ENCODE measurements at places on chromosomes 16 and 17.

DNA sequence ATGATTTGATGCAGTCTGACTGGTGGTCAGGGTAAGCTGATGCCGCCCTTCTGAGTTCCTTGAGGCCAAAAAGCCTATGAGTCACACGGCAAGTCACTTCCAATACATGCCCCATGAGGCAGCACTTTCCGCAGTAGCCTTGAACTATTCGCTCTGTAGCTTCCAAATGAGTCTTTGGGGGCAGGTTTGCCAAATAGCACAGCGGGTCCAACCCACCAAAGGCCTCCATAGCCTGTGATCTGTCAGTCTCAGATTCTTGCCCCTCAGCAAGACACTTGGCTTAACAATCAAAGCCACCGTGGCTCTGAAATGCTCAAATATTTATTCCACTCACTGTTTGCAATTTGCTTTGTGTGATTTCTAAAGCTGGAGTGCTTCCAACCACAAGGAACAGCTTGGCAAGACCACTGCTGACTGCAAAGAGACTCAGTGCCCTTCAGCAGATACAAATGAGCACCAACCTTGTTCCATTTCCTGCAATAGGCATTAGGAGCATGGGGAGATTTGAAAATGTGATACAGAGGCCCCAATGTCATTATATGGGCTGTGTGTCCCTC, 45.4 kb downstream of the CLEC19A start:
- DNase-seq: no peak

DNA sequence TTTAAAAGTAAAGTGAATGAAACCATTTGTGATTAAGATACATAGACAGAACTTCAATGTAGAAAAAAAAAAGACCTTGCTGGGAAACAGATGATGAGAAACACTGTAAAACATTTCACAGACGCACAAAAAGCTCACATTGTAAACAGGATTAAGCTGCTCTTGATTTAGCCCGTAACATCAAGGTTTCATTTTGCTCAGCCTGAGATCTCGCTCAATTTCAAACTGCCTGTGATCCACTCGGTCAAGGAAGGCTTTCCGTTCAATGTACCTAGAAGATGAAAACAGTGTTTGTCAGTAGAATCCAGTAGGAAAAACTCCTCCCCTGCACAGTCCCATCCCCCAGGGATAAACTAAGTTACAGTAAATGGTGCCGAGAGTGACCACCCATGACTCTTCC, 42.3 kb upstream of the BCAR1 start:
- DNase-seq: no peak

GRCh38 chr17:38397227-38397626, 31.0 kb upstream of the ARHGAP23 start:
- no peak for DNase-seq

- no peak for DNase-seq
These were observed 1.5 kb upstream of the HOXB6 start for GRCh38 chr17:48605991-48606891.

DNA sequence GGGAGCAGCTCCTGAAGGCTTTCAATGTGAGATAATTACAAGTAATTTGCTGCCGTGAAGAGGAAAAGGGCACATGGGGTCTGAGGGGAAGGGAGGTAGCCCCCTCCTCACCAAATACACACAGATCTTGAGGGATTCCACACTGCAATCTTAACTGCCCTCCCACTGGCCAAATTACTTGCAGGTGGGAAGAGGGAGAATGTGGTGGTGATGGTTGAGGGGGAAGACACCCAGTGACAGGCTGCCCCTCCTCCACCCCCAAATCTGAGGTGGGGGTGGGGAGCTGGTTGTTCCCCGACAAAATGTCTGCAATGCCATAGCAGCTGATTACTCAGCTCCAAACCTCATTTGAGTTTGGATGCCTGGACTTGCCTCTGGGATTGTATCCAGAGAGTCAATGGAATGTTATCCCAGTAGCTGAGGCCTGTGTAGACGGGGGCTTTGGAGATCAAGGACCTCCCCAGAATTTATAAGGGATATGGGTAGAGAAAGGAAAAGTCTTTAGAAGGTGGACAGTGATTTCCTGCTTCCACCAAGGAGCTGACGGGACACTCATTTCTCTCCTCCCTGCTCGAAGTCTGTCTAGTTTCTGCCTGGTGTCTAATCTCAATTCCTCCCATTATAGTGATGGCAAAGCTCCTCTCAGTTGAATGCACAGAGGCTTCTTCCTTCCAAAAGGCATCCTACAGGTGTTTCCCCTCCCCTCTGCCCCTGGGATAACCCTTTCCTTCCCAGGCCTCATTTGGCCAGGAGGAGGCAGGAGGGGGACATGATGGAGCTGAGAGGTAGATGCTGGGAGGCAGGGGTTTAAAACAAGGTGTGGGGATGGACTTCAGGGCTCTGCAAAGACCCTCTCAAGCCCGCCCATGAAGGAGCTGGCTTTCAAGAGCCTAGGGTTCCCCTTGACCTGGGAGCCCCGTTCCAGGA, 8.7 kb downstream of the DLX4 start:
- no peak for DNase-seq

- DNase-seq: no peak
These were observed 34.6 kb downstream of the DCUN1D3 start for GRCh38 chr16:20865420-20866131.

GRCh38 chr17:2222901-2223616, 80.5 kb downstream of the SMG6 start:
- DNase-seq: peak; percentile 45

DNA sequence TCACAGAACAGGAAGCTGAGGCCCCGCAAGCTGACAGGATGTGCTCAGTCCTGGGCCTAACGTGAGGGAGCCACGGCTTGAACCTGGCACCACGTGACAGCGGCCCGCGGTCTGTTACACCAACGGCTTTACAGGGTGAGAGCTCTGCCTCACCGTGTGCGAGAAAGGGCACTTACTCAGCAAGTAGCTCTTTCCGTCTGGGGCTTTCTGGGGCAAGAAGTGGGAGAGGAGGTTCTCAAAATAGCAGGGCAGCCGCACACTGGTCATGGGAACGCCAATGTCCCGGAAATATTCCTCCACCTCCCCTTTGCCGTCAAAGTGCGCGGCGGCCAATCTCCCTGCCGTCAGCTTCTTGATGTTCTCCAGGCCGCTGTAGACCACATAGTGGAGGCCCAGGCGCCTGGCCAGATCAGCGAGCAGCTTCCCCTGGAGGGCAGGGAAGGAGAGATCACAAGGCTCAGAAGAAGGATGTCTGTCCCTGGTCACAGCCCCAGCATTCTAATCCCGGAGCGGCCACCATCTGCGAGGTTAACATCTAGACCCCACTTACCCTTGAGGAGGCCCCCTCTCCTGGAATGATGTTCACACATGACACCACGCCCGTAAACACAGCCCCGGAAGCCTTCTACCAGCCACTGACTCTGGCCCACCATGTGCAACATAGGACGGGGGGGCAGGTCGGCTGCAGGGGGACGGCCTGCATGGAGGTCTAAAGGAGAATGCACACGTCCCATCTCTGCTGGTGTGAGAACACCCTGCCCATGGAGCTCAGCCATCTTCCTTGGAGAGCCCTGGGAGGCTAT, 8.2 kb downstream of the NMRAL1 start:
- DNase-seq: peak; percentile 60

All from stimulated activated CD8-positive, alpha-beta memory T cell treated with anti-CD3 and anti-CD28 coated beads, Interleukin-15, amount 100 ng/mL, for 48 hours (primary cell).